Activated gamma-delta T cell treated with Interleukin-2 at 50 U/mL for 16 hours (primary cell): ENCODE measurements at places on chromosomes 3 and 15.
A peak's percentile ranks its signal among the peaks of the same experiment; 100 is the strongest.

- no peak for DNase-seq
Measured at GRCh38 chr3:188683032-188683521, 488.7 kb upstream of the TPRG1 start.

DNA sequence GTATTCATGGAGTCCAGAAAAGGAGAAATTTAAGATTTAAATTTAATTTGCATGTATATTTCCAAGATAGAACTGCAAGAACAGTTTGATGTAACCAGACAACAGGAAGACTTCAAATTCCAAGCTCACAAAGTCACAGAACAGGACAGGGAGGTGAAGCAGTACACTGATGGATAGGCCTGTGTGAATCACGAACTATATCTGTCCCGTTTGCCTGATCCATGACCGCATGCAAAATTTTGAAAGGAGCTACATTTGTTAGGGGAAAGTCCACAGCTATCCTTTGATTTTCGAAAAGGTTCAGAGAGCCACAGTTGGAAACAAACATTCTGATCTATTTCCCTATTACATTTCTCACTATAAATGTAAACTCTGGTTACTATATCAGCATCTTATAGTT, 79.5 kb upstream of the SLC12A8 start:
- DNase-seq, result no peak

- DNase-seq, result no peak
Measured at GRCh38 chr3:146163584-146163983, 2.6 kb upstream of the PLOD2 start.

DNA sequence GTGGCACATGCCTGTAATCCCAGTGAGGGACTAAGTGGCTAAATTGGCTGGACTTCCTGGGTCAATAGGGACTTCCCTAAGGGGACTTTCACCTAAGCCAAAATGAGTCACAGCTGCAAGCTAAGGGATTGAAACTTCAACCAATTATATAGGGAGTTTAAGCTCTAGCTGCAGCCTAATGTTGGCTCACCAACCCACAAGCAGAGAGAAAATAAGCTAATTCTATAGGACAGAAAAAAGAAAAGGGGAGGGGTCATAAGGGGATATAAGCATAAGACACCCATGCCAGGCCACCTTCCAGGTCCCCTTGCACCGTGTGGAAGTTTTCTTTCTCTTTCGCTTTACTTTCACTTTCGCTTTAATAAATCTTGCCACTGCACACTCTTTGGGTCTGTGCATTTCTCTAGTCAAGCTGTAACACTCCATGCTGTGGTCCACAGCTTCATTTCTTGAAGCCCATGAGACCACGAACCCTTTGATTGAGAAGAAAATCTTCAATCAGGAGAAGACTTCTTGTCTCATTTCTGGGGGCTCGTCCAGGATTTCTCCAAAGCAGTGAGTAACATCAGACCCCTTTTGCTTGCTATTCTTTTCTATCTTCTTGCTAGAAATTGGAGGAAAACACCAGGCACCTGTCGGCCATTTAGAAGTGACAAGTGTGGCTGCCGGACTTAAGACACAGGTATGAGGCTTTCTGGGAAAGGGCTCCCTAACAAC, 192.3 kb downstream of the IGSF11 start:
- DNase-seq, result no peak

DNA sequence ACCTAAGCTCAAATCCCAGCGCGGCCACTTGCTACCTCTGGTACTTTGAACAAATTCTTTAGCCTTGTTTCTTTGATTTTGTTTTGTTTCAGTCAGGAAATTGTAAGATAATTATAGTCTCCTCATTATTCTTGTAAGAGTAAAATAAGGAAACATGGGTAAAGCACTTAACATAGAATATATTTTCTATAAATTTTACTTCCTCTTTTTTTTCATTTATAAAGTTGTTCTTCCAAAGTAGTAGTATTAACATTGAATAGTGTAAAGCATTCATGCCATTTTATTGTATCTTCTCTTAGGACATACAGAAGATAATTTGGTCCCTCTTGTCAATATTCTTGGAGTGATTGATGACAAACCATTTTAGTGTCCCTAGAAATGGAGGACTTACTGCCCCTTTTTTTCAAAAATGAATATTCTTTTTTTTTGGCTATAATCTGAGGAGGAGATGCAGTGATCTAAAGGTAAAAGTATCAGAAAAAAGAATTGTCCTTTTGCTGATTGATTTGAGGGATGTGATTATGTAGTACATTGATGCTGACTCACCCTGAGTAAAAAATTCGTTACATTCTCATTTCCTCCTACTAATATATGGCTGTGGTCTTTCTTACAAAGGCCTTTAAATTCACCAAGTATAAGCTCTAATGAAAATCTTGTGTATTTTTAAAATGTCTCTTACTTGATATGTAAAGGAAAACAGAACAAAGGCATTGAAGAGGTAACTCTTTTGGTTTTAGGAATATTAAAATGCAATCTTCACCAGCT, 51.0 kb downstream of the ALCAM start:
- no peak for DNase-seq

- DNase-seq, result no peak
Measured at GRCh38 chr3:102415553-102415952, 19.3 kb upstream of the ZPLD1 start.

- no peak for DNase-seq
Measured at GRCh38 chr3:88059380-88060170, 520 bp downstream of the ZNF654 start.

DNA sequence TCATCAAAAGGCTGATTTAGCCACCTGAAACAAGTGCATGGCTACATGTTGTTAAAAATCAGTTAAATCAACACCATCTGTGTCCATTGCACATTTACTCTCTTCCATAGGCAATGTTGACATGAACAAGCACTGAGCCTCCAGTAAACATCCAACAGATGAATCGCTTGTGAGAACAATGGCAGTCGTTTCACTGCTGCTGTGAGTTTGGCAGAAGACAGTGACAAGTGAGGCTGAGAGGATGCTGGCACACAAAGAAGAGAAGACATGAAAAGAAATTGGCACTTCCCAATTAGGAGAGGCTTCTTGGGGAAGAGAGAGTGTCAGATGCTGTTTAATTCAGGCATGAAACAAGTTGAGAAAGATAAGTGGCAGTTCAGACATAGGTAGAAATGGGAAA, 227.4 kb upstream of the STT3B start:
- DNase-seq, result no peak

DNA sequence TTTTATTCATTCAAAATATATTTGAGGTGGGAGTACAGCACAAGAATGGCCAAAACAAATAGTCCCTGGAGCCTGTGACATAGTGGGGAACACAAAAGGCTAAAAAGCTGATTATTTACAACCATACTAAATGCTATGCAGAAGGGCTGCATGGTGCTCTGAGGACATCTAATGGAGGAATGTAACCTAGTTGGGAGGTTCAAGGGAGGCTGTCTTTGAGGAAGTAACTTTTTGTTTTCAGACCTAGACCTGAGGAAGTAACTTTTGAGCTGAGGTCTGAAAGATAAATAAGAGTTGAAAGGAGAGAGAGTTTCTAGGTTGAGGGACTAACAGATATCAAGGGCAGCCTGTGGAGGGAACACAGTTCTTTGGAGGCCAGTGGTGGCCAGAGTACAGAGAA, 34.8 kb upstream of the RASA2 start:
- peak; percentile 25 for DNase-seq

DNA sequence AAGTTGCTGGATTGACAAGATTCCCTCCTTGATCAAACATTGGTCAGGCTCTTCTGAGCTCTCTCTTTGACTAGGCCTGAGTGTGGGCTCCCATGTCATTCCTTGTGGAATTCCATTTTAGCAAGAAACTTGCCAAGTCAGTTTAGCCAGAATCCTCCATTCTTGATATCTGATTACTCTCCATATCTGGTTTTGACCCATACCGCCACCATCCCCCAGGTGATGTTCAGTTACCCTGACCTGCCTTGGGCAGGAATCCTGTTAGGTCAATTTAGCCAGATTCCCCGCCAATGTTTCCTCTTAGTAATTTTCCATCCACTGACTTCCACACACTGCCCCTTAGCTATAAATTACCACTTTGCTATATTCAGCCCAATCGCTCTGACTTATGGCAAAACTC, 1.0 kb upstream of the PCCB start:
- DNase-seq, result no peak

DNA sequence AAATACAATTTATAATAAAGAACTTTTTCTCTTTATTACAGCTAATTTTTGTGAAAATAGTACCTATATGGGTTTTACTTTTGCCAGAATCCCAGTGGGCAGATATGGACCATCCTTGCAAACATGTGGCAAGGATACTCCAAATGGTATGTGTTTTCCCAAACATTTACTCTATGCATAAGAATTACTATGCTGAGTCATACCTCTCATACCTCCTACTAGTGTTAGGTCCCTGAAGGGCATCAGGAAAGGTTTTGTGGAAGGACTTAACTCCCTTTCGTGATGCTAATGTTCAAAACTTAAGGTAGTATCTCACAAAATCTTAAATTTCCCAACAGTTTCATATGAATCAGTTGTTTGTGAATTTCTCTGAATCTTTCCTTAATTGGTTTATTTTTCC, 21.3 kb downstream of the ADGRG7 start:
- no peak for DNase-seq

- no peak for DNase-seq
Measured at GRCh38 chr3:195312714-195313113, 41.8 kb upstream of the XXYLT1 start.

- no peak for DNase-seq
Measured at GRCh38 chr3:141746962-141747361, 8.9 kb downstream of the RNF7 start.

- no peak for DNase-seq
Measured at GRCh38 chr3:157631478-157631877, 128.3 kb upstream of the VEPH1 start.

GRCh38 chr15:89496155-89497098, at the start of gene RHCG:
RHCG (minus strand) TSS chr15:89496583; CDS start chr15:89496544, 39 bp downstream.
- no peak for DNase-seq
